ENCODE measurements at places on chromosomes 12 and 14. TPM values are rescaled to one million over a fixed set of nuclear protein-coding genes. Genes with fewer than 3 reads are reported as not detected.
A peak's percentile ranks its signal among the peaks of the same experiment; 100 is the strongest.

- DNase-seq = no peak
Observed at GRCh38 chr14:83611906-83612390, 1918.0 kb upstream of the FLRT2 start.

GRCh38 chr12:12008232-12008850 lies 62.4 kb upstream of the BCL2L14 start:
- peak; percentile 49 for DNase-seq

BEGAIN gene
- not detected for total RNA-seq

DNA sequence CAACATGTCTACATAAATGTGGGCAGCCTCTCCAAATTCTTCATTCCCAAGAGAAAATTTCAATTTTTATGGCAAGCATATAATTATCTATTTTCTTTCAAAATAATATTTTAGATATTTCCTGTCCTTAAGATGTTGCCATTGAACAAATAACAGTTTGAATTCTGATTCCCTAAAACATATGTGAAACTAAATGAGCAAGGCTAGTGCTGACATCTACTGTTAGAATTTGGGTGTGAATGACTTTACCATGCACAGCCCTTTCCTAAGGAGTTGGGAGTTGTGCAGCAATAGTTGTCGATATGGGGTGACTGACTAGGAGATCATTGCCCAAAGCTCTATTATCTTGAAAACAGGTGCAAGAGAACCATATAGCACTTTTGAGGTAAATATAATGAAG lies 108.2 kb upstream of the SLC38A4 start:
- DNase-seq = no peak

- no peak for DNase-seq
Observed at GRCh38 chr12:122452701-122453285, 30.3 kb upstream of the CLIP1 start.

DNA sequence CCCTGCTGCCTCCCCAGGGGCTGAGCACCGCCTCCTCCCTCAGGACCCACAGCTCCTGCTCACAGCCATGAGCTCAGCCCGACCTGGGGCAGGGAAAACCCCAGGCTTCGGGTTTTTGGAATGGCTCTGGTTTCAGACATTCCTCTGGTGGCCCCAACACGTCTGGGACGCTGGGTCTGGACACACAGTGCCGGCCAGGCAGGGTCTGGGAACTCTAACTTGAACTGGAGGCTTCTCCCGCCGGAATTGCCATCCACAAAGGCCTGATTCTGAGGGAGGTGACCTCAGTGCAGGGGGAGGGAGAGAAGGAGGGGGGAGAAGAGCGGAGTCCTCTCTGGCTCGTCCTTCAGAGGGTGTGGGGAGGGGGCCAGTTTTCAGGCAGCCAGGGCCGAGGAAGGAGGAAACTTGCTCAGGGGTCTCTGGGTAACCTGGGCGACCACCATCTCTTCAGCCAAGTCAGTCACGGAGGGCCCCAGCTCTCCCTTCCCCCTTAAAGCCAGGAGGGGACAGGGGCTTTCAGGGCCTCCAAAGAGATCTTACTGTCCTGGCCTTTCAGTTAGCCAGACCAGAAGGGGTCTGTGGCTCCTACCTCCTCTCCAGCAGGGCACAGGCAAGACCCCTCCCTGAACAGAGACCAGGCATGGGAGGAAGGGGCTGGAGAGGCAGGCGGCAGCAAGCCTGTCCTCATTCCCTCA lies 19.4 kb downstream of the NCKAP5L start:
- no peak for DNase-seq
